NCI-H2171 treated with DMSO at 0.1 percent for 48 hours (cell line): ENCODE measurements at places on chromosomes 1 and 21.
A peak's percentile ranks its signal among the peaks of the same experiment; 100 is the strongest.

DNA sequence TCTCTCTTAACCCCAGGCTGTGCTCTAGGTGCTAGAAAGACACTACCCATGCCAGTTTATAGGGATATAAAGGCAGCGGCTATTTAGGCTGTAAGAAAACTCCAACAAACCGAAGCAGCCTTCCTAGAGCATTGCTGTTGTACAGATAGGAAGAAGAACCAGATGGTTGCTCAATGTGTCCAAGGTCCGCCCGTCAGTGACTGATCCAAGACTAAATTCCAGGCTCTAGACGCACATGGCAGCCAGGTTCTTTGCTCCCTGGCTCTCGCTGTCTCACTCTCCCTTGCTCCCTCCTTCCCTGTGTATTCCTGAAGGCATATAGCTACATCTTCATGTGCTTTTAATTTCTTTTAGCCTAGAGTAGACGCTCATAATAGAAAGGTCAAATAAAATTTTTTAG, 303.4 kb downstream of the KIF26B start:
- DNase-seq = no peak

DNA sequence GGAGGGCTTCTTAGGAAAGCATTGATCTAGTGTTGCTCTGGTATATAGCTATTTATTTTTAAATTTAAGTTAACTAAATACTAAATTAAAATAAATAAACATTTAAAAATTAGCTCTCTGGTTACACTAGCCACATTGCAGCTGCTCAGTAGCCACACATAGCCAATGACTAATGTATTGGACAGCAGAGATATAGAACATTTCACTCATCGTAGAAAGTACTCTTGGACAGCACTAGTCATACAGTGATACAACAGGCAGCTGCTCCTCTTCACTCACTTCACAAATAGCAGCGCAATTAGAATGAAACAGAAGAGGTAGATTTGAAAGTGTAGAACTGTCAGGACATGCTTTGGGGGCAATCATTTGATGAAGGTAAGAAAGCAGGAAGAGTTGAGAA, 245.4 kb downstream of the PBX1 start:
- no peak for DNase-seq

DNA sequence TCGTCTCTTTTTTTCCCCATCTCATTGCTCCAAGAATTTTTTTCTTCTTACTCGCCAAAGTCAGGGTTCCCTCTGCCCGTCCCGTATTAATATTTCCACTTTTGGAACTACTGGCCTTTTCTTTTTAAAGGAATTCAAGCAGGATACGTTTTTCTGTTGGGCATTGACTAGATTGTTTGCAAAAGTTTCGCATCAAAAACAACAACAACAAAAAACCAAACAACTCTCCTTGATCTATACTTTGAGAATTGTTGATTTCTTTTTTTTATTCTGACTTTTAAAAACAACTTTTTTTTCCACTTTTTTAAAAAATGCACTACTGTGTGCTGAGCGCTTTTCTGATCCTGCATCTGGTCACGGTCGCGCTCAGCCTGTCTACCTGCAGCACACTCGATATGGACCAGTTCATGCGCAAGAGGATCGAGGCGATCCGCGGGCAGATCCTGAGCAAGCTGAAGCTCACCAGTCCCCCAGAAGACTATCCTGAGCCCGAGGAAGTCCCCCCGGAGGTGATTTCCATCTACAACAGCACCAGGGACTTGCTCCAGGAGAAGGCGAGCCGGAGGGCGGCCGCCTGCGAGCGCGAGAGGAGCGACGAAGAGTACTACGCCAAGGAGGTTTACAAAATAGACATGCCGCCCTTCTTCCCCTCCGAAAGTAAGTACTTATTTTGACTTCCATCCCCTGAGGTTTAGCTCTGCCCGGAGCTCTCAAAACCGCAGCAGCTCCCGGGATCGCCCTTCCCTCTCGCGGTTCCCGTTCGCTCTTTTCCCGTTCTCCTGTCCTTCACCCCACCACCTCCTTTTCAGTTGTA, 1.5 kb downstream of the TGFB2 start:
- DNase-seq = peak; percentile 20

DNA sequence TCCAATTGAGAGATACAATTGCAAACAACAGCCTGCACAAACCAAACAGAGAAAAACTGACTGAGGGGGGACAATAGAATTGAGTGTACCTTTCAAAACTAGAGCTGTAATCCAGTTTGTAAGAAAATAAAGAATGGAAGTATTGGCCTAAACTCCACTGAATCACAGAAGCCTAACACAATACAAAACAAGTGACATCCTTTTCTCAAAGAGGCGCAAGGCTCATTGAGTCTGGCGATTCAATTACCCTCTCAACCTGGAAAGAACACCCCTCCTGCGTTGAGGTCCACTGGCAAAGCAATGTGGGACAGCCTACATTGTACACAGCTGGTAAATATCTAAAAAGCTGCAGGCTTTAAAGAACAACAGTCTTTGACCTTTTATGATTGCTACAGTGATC, 182.6 kb downstream of the DPYD start:
- DNase-seq = no peak

GRCh38 chr1:183000167-183000962, 22.9 kb upstream of the LAMC1 start:
- no peak for DNase-seq

GRCh38 chr1:62439652-62440371, 3.0 kb downstream of the USP1 start:
- no peak for DNase-seq

GRCh38 chr1:53902235-53903138, 8.5 kb downstream of the DIO1 start:
- no peak for DNase-seq

GRCh38 chr1:173467426-173467825, 9.7 kb upstream of the PRDX6 start:
- DNase-seq = no peak

- DNase-seq = no peak
Measured at GRCh38 chr21:31888936-31889371, 16.1 kb downstream of the HUNK start.

- no peak for DNase-seq
Measured at GRCh38 chr1:61523229-61523628, 201.7 kb downstream of the TM2D1 start.

- DNase-seq = no peak
Measured at GRCh38 chr1:119245881-119246280, 105.4 kb upstream of the WARS2 start.

DNA sequence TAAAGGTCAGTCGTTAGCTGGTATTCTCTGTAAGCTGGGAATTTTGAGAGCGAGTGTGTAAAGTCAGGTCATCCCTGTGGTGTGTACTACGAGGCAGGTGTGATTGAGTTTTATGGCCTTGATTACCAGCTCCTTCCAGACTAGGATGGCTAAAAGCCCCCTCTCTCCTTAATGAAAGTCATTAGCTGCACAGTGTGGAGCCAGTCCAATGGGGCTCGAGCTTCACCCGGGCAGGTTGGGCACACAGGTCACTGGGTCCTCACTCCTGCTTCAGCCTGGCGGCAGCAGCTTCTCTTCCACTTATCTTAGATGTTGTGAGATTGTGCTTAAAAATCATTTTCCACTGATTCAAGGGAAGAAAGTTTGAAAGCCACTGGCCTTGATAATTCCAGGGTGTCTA, 3.0 kb downstream of the DMRTB1 start:
- no peak for DNase-seq

DNA sequence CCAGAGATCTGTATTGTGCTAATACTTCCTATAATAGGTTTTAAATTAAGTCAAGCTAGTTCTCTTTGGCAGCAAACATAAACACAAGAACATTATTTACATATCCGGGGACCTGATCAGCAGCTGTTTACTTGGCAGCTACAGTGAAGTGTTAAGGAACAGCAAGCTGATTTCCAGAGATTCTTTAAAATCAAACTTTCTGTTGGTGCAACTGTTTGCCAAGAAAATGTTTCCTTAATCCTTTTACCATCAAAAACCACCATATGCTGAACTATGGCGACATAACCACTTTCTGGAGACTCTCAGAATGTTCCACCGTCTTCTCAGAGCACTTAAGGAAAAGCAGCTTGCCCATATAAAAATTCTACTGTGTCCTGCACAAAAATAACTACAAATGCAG, 107.0 kb upstream of the KRTAP19-8 start:
- no peak for DNase-seq

- no peak for DNase-seq
Measured at GRCh38 chr1:222852326-222852725, 37.5 kb downstream of the DISP1 start.

GRCh38 chr1:26857473-26858060, 5.4 kb upstream of the SFN start:
- DNase-seq = peak; percentile 87

GRCh38 chr1:181152892-181153633, 64.6 kb downstream of the IER5 start:
- DNase-seq = no peak

DNA sequence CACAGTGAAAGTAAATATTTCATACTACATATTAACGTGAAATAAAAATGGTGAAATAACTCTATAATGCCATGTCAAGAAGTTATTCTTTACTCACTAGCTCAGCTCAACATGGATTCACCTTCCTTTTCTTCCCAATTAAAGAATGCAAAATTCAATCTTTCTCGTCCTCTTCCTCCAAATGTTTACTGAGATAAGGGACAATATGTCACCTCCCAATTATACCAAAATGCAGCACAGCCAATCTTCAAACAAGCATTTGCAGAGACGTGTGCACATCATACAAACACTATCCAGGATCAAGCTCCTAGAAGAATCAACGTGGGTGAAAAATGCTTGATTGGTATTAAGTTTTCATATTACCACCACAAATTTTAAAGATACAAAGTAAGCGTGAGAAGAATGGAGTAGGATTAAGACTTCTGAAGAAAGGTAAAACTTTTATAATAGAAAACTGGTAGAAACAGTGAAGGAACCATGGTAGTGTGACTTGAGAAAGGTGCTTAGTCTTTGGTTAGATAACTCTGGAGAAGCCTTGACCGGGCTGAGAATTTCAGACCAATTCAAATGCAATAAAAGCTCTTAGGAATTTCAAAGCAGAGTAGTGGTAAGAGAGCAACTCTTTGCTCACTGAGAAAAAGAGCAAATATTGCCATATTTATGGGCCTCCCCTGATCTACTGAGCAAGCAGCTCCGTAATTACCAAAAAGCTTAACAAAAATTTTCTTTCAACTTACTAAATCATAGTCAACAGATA, 7.2 kb downstream of the PTP4A2 start:
- DNase-seq = no peak

GRCh38 chr1:221712198-221712684, 29.6 kb downstream of the DUSP10 start:
- DNase-seq = no peak

- no peak for DNase-seq
Measured at GRCh38 chr1:12597792-12598191, 20.2 kb downstream of the DHRS3 start.

DNA sequence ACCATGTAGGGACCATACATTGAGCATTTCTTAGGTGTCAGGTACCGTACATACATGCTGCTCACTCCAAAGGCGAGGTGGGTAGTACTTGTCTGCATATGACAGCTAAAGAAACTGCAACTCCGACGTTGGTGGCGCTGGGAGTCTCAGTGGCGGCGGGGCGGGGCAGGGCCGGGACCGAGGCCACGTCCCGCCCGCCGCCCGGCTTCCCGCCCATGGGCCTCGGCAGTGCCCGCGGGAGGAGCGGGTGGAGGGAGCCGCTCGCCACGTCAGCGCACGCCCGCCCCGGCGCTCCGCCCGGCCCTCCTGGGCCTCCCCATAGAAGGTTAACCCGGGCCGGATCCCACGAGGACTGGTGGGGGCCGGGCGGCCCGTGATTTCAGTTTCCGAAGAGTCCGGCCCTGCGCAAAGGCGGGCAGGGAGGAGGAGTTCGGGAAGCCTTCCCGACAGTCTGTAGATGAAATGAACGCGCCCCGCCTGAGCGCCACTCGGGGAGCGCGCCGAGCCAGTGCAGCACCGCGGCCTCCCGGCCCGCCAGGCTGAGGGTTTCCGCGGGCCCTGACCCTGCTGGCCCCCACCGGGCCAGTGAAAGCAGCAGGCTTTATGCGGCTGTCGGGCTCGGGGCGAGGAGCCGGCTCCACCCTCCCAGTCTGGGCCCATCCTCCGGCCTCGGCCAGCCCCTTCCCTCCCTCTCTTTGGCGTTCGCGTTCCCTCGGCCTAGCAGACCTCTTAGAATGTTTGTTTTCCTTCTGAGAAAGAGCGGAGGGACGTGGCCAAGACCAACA, 119.9 kb upstream of the JUN start:
- peak; percentile 60 for DNase-seq

- DNase-seq = no peak
Measured at GRCh38 chr21:15333951-15334350, 269.2 kb upstream of the NRIP1 start.

DNA sequence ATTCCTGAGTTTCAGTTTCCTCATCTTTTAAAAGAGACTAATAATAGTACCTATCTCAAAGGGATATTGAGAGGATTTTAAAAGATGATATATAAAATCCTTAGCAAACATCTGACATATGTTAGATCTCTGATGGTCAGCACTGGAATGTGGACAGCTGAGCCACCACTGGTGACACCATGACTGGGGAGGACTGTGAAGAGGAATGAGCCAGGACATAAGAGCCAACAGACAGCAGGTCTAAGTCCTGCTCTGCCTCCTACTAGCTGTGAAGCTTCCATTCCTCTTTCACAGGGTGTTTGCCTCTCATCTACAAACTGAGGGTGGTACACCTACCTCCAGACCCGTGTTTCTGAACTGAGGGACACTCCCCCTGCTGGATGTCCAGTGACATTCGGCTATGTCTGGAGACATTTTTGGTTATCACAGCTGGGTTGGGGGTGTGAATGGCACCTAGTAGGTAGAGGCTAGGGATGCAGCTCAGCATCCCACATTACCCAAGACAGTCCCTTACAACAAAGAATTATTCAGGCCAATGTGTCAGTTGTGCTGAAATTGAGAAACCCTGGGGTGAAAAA, 109.1 kb upstream of the OLIG2 start:
- DNase-seq = no peak

GRCh38 chr1:31732751-31733289, 29.0 kb upstream of the COL16A1 start:
- no peak for DNase-seq

DNA sequence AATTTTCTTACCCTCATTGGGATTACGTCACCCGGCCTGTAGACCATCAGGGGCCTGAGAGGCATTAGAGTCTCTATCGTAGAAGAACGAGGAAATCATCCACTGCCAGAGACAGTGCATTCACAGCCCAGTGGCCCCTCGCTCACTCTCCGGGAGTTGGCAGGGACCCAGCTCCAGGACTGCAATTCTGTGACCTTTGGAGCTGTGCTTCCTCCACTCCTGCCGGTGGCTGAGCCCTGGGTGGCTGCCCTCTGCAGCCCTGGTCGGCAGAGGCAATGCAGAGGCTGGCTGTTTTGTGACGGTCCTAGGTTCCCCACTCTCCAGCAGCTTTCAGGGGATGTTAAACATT, 12.7 kb downstream of the SLC37A1 start:
- DNase-seq = no peak

DNA sequence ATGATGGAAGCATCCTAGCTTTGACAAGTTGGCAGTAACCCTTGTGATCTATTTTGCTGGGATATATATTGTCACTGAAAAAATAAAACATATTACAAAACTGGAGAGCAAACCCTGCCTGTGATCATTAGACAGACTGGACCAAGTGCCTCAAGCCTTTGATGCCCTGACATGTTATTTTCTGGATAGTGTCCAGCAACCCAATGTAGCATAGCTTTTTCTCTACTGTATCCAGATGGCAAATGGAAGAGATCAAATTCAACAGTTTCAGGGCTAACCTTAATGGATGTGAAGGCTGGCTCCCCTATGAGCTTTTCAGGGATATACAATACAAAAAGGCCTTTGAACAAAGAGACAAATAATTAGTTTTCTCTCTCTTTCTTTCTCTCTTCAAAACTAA, 25.1 kb downstream of the WARS2 start:
- DNase-seq = peak; percentile 91
